Esophagus muscularis mucosa (tissue), 4 donors: ENCODE measurements at places on chromosomes 3 and 15. TPM values are rescaled to one million over a fixed set of nuclear protein-coding genes. Genes with fewer than 3 reads are reported as not detected.
A peak's percentile ranks its signal among the peaks of the same experiment; 100 is the strongest.

DNA sequence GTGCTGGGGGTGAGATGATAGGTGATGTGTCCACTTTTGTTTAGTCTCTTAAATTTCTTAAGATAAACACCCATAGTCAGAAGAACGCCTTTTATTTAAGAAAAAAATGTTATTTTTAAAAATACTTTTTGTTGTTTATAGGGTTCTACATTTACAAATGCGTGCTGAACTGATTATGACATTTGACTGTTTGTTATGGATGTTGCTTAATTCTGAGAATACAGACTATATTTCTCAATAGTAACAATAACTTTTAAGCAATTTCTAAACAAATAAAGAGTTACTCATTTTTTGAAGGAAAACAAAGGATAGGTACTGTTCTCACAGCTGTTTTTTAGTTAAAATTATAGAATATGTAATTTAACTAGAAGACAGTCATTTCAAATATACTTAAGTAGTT lies 249.9 kb upstream of the GBE1 start:
- DNase-seq, result no peak
- H3K27me3 ChIP-seq, result no peaks in the 10 kb centered on the region
- no peak overlapping the region for H3K4me3 ChIP-seq
- H3K4me1 ChIP-seq, result no peaks in the 10 kb centered on the region
- no peak overlapping the region for H3K27ac ChIP-seq

- no peaks in the 10 kb centered on the region for H3K36me3 ChIP-seq
- H3K4me1 ChIP-seq, result peaks cover 6% of the 10 kb centered on the region
- peak overlapping the region; percentile 23 for H3K27ac ChIP-seq
- no peak for DNase-seq
These were observed 22.6 kb upstream of the C3orf70 start for GRCh38 chr3:185175370-185175987.

DNA sequence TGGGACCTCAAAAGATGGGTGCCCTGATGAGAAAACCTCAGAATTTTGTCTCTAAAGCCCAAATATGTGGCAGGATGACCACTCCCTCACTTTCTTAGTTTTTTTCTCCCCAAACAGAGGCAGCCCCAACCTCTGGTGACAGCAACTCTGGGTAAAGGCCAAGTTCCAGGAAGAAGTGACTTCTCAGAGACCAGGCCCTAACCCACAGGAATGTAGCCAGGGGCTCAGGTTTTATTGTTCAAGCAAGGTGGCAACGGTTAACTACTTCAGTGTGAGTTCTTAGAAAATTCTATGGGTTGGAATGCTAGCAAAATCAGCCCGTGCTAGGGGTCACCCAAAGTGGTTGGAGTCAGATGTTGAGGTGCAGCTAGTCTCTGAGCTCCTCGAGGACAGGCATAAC lies 5.1 kb upstream of the DNAJA4 start:
- DNase-seq, result no peak
- peaks cover 5% of the 10 kb centered on the region for H3K4me1 ChIP-seq
- H3K4me3 ChIP-seq, result no peak overlapping the region
- H3K27ac ChIP-seq, result no peak overlapping the region

- peaks cover 6% of the 10 kb centered on the region for H3K36me3 ChIP-seq
- no peak overlapping the region for H3K27ac ChIP-seq
- H3K4me1 ChIP-seq, result no peaks in the 10 kb centered on the region
- no peak overlapping the region for H3K4me3 ChIP-seq
These were observed 58.7 kb upstream of the CHST2 start for GRCh38 chr3:143060906-143061305.

Gene KNG1
- not detected for total RNA-seq

Gene FANCD2OS
- not detected for total RNA-seq

Gene HHLA2
- total RNA-seq, result not detected
